ENCODE measurements at places on chromosomes 11 and 22.

- peak; percentile 49 for DNase-seq
These were observed at the start of gene GUCD1 for GRCh38 chr22:24554313-24555164. Gene GUCD1, minus strand, starts transcription at chr22:24555138. Its CDS starts 147 bp downstream, at chr22:24554991.

- no peak for DNase-seq
These were observed 43.0 kb downstream of the DBX1 start for GRCh38 chr11:20117291-20117690.

DNA sequence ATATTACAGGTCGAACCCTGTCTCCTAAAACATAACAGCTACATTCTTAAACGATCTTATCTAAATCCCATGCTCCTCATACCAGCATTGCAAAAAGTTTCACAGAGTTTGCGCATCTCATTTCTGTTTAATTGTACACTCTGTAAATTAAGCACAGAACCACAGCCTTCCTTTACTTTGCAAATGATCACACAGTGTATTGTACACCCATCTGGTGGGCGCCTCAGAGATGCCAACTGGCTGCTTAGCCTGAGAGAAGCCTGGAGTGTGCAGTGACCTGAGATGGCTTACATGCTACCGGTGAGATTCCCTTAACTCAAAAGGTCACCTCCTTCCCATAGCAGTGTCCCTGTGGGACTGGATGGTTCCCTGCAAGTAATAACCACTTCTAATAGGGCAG, 1077.3 kb downstream of the OPCML start:
- DNase-seq, result no peak

DNA sequence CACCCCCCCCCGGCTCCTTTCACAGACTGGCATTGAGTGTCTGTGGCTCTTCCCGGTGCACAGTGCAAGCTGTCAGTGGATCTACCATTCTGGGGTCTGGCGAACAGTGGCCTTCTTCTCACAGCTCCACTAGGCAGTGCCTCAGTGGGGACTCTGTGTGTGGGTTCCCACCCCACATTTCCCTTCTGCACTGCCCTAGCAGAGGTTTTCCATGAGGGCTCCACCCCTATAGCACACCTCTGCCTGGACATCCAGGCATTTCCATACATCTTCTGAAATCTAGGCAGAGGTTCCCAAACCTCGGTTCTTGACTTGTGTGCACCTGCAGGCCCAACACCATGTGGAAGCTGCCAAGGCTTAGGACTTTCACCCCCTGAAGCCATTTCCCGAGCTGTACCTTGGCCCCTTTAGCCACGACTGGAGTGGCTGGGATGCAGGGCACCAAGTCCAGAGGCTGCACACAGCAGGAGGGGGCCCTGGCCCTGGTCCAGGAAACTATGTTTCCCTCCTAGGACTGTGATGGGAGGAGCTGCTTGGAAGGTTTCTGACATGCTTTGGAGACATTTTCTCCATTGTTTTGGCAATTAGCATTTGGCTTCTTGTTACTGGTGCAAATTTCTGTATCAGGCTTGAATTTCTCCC, 26.0 kb downstream of the BCL2L13 start:
- no peak for DNase-seq

GRCh38 chr22:17418890-17419324, 49.6 kb downstream of the CECR2 start:
- DNase-seq, result no peak

DNA sequence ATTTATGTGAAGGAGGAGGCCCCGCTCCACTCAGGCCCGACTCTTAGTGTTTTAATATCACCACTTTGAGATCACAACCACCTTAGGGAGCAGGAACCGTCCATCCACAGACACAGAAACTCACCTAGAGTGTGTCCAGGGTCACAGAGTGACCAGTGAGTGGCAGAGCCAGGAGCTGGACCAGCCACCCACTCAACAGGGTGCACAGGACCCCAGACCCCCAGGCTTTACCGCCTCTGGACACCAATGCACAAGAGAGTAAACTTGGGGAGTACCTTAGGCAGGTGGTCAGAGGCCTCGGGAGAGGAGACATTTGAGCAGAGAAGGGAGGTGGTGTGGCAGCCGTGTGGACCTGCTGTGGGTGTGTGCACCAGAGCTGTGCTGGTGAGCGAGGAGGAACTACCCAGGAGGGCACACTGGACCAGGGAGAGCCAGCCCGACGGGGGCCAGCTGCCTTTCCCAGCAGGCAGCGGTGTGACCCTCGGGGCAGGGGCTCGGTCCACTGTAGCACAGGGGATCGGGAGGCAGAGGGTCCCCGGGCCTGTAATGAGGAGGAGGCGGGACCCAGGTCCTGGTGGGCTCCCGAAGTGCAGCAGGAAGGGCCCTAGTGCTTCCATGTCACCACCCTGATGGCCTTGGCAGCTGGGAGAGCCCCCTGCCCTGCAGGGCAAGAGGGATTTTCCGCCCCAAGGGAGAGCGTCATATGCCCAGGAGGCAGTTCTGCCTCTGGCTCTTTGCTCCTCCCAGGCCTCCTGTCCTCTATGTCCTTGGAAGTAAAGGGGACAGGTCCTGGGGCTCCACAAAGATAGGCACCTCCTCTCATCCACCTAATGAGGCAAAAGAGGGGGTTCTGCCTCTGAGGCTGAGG, 7.5 kb upstream of the NLRP6 start:
- no peak for DNase-seq

DNA sequence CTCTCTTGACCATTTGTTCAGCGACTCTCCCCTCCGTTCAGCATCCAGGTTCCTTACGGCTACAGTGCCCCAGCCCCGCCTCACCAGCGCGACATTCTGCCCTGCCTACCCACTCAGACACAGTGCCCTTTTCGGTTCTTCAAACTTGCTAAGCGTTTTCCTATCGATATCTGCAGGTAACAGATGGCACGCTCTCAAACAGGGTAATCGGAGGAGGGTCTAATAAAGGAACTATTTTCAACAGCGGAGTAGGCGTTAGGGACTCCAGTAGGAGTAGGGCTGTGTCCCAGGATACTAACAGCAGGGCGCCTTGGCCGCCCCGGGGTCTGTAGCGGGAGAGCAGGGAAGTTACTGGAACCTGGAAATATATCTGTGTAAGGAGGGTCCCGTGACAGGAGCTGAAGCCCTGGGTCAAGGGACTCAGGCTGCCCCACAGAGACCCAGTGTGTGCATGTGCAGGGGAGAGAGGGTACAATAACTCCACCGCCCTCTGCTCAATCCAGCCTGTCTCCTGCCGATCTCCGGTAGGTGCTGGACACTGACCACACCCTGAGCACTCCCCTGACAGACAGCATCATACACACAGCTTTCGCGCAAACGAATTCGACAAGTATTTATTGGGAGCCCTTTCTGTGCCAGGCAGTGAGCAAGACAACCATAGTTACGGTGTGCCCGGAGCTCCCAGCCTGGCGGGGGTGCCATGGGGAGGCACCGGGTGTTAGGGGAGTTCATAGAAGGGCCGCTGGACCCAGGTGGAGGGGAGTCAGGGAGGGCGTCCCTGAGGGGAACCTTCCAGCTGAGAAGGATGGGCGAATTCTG, 2.1 kb downstream of the KLHL35 start:
- DNase-seq, result peak; percentile 39

- DNase-seq, result no peak
These were observed 24.5 kb upstream of the ALX4 start for GRCh38 chr11:44334356-44335004.

DNA sequence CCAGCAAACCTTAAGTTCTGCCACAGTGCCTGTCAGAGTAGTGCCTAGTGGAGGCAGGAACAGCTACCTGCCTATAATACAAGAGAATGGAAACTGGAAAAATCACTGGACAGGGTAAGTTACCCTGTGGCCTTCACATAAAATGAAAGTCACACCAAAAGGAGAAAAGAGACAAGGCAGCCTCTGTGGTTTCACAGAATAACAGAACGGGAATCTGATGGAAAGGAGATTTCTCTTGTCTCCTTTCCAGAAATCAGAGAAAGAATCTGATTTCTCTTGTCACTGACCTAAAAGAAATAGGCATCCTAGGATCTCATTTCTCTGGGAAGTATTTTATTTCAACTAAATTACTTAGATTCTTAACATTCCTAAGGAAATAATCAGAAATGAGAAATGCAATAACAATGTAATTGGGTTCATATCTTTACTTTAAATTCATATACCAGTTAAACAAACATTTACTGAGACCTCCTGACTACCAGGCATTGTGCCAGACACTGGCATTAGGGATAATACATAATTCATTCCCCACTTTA, 41.6 kb downstream of the PRCP start:
- no peak for DNase-seq

DNA sequence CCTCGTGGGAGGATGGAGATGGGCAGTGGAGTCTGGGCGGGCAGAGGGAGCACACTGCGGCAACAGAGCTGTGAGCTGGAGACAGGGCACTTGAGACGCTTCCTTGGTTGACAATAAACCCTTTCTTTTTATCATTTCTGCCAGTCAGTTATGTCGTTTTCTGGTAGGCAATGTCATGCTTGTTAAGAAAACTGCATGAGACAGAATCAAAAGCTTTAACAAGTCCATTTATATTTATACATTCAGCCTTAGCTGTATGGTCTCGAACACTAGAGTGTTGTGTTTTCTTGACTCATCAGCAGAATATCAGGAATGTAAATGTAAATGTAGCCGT, 31.9 kb downstream of the PPFIA1 start:
- DNase-seq, result no peak

DNA sequence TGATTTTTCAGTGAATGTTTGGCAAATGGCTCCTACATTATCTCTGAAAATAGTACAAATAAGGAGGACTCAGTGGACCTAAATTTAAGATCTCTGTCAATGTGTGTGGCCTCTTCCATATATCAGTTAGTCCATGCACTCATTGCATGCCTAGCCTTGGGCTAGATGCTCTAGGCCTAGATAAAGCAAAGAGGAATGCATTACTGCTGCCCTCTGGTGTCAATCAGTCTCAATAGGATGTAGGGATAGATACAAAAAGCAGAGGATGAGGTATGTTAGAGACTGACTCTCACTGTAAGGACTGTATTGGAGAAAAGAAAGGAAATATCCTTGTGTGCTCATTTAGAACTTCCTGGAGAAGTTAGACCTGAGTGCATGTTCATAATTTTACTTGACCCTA, 42.0 kb downstream of the MS4A2 start:
- DNase-seq, result peak; percentile 86

DNA sequence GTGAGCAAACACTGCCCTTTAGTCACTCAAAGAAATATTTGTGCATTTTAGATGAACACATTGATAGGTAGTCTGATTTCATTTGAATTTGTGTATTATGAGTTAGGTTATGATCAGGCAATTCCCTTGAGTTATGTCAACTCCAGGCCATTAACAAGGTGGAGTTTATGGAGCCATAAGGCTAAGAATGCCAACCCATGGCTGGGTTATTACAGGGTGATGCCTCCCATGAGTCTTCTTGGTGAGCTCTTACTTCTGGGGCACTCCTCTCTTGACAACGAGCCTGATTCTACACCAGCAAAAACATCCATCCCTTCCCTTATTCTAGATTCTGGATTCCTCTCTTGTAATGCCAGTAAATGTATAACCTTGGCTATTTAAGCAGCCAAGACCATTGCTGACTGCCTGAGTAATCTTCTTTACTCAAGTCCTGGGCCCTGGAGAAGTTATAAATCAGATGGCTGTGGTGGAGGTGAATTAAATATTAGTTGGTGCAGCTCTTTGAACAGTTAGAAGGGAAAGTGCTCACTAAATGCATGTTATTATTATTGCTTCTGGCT, 645.7 kb upstream of the TENM4 start:
- no peak for DNase-seq

DNA sequence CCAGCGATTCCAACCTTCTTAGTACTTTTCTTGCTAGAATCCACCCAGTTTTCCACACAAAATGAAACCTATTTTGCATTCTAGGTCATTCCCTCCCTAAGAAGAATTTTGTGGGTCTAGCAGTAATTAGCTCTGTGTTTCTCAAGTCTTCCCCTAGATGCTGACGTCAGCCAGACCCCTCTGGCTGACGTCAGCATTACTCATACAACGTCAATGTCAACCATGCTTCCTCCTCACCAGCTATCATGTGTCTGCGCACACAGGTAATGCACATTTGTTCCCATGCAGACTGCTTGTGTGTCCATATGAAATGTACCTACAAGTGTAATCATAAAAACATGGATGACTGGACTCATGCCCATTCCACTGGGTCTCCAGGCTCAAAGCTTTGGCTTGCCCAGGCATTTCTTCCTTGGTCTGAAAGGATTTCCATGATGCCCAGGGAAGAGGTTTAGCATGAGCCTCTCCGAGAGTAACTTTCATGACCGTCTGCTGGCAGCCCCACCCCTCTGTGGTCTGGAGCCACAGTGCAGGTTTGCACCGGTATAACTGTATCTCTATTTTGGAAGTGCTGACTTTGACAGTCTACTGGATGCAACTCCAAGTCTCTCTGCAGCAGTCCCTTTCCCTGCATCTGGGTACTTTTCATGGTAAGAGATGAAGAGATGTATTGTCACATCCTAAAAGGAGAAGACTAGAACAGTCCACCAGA, 58.6 kb downstream of the DSCAML1 start:
- DNase-seq, result no peak

DNA sequence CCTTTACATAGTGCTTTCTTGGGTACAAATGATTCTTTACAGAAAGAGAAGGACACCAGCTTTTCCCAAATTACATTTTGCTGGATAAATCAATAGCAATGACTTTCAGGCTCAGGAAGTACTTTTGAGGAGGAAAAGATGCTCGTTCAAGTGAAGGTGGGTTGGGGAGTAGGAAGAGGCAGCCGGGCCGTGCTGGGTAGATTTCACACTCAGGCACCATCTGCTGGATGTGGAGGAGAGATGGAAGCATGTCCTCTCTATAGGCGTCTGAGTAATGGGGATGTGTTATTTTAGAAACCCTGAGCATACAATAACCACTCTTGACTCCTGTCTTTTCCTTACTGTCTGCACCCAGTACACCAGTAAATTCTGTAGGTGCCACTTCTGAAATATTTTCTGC, 152.3 kb upstream of the LARGE1 start:
- DNase-seq, result no peak

DNA sequence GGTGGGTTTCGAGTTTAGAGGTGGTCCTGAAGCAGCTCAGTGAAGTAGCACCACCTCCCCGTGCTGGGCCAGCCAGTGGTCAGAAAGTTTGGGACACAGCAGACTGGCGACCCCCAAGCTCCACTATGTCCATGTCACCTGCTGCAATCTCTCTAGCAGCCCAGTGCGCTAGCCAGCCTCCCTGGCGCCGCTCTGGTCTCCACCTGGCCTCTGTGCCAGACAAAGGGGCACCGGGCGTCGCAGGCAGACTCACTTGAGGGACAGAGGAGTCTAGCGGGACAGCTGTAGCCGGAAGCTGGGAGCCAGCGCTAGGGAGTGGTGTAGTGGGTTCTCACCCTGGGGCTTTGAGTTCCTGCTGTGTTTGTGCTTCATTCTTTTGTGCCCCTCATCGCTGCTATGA, 25.5 kb downstream of the MYBPC3 start:
- no peak for DNase-seq
